ENCODE measurements at places on chromosomes 1 and 21. TPM values are rescaled to one million over a fixed set of nuclear protein-coding genes. Genes with fewer than 3 reads are reported as not detected.

The NUP210L gene
- 0.15 TPM for polyA plus RNA-seq

The WDR4 gene
- polyA plus RNA-seq, result 11.5 TPM

The PPP2R5A gene
- polyA plus RNA-seq, result 123 TPM

The TEX38 gene
- 0.25 TPM for polyA plus RNA-seq

The ZYG11A gene
- 0.14 TPM for polyA plus RNA-seq

The LAMB3 gene
- polyA plus RNA-seq, result 99.7 TPM

- DNase-seq, result no peak
Measured at GRCh38 chr1:192580351-192580962, 4.9 kb downstream of the RGS1 start.

- no peak for DNase-seq
Measured at GRCh38 chr1:62040973-62041372, 153.7 kb upstream of the L1TD1 start.

DNA sequence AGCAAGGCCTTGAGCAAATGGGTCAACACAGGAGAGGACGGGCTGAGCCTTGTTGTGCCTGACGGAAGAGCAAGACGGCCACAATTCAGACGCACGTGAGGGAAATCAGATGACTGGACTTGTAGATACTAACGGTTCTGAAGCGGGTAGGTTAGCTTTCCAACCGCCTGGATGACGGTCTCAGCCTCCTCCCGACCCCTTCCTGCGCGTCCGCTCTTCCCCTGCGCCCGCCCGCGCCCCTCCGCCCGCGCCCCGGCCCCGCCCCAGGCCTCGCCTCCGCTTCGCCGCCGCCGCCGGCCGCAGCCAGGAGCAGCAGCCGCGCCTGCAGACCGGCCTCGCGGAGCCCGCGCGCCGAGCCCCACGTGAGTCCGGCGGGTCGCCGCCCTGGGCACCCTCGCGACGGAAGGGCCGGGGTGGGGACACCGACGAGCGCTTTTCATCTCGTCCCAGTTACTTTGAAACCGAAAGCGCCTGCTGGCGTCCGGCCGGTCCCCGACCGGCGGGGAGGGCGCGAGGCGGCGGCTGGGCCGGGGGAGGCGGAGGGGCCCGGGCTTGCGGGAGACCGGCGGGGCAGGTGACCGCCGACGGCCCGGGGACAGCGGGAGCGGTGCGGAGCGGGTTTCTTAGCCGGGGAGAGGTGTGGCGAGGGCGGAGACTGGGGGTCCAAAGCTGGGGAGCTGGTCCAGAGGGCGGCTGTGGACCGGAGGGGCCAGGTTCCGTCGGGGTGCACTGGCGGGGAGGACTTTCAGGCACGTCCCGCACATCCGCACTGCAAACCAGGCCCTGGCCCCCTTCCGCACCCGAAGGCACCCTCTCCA lies at the start of gene TRAF5:
TSS of gene TRAF5 (plus strand) at position 306 of the 818 bp plus-strand sequence. CDS start 26,407 bp downstream, outside the sequence.
- peak; percentile 37 for DNase-seq

DNA sequence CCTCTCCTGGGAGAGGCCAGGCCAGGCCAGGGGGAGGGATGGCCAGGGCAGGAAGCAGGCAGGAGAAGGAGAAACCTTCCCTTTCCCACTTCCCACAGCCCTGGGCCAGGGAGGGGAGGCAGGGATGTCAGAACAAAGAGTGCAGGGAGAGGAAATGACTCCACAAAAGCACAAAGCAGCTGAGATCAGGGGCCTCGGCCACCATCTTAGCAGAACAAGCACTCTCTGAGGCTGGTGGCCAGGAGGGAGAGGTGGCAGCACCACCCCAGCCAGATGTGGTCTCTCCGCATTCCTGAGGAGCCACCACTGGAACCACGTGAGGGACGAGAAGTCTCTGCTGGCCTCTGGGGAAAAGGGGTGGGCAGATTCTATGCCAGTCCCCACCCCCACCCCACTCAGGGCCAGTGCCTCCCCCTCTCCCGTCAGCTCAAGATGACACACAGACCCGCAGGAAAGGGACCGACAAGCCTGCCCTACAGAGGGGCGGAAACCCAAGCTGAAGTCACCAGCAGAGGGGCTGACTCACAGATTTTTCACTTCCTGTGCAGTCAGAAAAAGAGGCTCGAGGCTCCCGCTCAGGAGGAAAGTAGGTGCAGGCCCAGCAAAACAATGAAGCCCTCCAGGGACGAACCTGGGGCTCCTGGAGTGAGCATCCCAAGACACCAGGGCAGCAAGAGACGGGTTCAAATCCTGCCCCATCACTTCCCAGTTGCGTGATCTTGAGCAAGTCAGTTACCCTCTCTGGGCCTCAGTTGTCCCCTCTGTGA lies 24.1 kb upstream of the ALDH4A1 start:
- no peak for DNase-seq

DNA sequence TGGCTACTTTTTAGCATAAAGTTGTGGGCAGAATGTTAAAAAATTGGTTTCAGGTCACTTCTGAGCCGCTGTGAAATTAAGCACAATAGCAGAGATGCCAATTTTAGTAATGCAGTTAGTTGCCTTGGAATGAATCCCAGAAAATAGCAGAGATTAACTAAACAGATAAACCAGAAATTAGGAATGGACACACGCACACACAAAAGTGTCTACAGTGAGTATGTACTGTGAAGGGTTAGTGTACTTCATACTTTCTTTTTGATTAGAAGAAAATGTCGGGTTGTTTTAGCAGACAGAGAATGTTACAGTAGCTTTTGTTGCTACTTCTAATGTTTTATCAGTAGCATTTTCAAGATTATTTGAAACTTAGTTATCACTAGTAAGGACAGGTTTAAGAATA lies 106.7 kb downstream of the LEPR start:
- no peak for DNase-seq

- DNase-seq, result no peak
Measured at GRCh38 chr1:114088392-114089299, 65.0 kb downstream of the SYT6 start.

DNA sequence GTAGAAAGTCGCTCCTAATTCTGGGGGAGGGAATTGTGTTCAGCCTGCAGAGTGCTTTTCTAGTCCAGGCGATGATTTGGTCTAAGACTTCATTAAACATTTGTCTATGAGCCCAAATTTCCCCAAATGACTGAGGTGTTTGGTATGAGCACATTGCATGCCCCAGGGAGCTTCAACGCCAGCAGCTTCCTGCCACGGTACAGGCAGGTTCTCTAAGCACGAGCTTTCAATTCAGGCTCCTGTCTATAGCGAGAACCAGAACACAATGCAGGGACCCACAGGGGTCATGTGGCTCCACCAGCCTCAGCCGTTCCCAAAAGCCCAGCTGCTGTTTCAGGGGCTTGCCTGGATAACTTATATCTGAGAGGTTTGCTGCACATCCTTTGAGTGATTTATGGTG lies 34.1 kb upstream of the H6PD start:
- DNase-seq, result no peak

GRCh38 chr1:89068291-89068690 lies 3.3 kb upstream of the GBP1 start:
- no peak for DNase-seq

- no peak for DNase-seq
Measured at GRCh38 chr1:47755101-47755990, 241.8 kb downstream of the TRABD2B start.

GRCh38 chr1:77796695-77797405 lies 17.4 kb downstream of the MIGA1 start:
- DNase-seq, result no peak

DNA sequence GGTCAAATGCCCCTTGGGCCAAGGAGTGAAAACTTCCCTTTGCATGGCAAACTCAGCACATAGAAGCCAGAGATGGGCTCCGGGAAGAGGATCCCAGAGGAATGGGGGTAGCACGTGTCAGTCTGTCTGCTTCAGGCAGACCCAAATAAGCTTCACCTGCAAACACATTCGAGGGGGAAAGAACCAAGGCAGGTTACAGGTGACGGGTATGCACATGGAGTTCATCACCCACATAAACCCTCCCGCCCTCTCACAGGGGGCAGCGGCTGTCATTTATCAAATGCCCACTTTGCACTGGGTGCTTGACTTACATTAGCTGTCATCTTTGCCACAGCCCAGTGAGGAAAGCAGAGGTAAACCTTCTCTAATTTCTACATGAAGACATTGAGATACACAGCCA lies 73.0 kb upstream of the TLR5 start:
- DNase-seq, result no peak

- DNase-seq, result no peak
Measured at GRCh38 chr1:39908534-39908933, 6.8 kb upstream of the MYCL start.

DNA sequence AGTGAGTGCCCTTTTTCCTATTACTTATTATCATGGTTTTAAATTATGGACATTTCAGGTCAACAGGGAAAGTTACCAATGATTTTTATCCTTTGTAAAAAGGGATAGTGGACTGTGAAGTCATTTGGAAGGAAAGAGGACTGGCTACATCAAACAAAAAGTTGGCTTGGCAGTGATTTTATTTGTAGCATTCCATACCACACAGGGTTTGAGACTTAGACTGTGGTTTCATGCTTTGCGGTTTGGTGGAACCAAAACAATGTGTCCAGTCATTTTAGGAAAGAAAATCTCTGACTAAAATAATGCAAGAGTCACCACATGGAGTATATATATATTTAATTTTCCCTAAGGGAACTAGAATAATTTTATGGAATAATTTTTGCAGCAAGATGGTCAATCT lies 239.5 kb downstream of the HMCN1 start:
- DNase-seq, result no peak

DNA sequence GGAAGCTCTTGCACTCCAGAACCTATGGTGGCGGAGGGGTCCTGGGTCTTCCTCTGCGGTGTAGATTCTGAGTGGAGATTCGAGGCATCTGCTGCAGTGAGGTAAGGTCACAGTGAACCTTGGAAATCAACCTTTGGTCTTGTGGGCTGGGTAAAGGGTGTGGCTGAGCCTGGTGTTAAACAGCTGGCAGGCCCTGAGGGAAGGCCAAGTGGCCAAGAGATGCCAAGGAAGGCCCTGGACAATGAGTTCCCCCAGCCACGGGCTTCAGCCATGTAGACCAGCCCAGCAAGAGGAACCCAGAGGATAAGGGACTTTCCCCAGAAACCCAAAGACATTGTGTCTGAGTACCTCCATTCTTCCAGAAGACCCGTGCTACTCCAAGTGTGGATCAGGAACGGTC lies 137.2 kb upstream of the ETS2 start:
- no peak for DNase-seq

GRCh38 chr21:34874684-34875513 lies 174.2 kb downstream of the RUNX1 start:
- no peak for DNase-seq

- no peak for DNase-seq
Measured at GRCh38 chr1:25648681-25649440, 32.3 kb downstream of the MAN1C1 start.

- DNase-seq, result no peak
Measured at GRCh38 chr1:71053758-71054157, 6.1 kb upstream of the PTGER3 start.
